Jurkat, Clone E6-1 (cell line): ENCODE measurements at places on chromosomes 11 and 22.

DNA sequence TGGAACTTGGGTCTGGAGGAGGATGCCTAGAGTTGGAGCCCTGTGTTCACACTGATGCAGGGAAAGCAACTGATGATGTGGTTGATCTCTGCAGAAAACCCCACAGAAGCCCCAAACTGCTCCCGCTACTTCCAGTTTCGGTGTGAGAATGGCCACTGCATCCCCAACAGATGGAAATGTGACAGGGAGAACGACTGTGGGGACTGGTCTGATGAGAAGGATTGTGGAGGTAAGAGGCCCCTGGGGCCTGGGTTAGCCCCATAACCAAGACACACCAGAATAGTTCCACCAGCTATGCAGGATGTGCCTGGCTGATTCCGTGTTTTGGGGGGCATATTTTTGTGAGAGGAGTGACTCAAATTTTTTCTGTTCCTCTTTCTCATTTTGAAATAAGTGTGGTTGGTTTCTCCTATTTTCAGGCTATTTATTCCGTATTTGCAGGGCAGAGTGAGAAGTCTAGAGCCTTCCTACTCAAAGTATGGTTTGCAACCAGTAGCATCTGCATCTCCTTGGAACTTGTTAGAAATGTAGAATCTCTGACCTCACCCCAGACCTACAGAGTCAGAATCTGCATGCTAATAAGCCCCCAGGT is 137.3 kb upstream of the SORL1-AS1 start:
- no peak for DNase-seq

DNA sequence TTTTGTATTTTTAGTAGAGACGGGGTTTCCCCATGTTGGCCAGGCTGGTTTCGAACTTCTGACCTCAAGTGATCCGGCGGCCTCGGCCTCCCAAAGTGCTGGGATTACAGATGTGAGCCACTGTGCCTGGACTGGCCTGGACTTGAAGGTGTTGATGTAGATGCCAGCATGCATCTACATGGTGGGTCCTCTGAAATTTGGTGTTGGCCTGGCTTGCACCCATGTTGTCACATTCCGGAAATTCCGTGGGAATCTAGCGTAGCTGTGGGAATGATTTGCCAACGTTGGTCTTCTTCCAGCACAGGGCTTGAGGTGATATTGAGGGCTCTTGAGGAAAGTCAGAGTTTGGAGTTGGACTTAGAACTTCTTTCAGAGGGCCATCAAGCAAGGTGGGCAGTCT is 6.5 kb downstream of the PACS1 start:
- no peak for DNase-seq

DNA sequence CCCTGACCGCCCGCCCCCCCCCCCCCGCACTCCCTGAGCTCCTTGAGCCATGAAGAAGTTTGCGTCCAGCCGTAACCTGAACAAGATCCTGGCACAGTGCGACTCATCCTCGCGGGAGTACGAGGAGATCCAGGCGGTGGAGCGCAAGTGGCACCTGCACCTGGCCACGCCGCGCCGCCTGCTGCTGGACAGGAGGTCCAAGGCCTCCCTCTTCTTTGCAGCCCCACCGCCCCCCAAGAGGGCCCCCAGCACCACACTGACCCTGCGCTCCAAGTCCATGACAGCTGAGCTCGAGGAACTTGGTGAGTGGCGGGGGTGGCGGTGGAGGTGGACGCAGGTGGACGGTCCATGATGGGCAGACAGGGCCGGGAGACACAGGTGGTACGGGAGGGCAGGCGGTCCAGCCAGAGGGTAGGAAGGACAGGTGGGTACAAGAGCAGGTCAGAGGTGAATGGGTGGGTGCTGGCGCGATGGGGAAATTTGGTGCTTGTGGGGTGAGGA is 32.1 kb upstream of the ACR start:
- DNase-seq = no peak

DNA sequence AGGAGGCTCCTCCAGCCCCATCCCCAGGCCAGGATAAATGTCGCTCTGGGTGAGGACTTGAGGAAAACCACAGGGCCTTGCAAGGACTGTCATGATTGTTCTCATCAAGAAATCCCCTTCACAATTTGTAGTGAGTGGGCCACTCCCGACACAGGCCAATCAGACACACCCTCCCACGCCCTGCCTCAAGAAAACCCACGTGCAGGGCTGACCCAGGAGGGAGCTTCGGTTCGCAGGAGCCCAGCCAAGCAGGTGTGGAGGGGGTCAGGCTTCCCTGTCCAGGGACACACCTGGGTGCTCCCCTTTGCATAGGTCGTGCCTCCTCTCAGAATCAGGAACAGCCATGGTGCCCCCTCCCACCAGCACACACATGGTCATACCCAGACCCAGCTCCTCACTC is 43.2 kb downstream of the SHANK2 start:
- DNase-seq = no peak

DNA sequence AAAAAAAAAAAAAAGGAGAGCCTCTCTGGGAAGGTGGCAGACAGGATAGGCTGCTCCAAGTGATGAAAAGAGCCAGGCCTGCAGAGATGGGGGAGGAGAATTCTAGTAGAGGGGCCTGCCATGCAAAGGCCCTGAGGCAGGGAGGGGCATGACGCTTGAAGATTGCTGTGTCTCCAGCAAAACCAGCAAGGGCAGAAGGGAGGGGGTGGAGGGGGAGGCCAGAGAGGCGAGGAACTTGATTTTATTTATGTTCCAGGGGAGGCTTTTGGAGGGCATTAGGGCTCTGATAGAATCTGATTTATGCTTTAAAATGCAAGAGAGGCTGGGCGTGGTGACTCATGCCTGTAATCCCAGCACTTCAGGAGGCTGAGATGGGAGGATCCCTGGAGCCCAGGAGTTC is 16.7 kb upstream of the PACSIN2 start:
- DNase-seq = no peak
